ENCODE measurements at places on chromosomes 11 and 22. TPM values are rescaled to one million over a fixed set of nuclear protein-coding genes. Genes with fewer than 3 reads are reported as not detected.

- no peak overlapping the region for H3K4me3 ChIP-seq
- peaks cover 2% of the 10 kb centered on the region for H3K27me3 ChIP-seq
- H3K36me3 ChIP-seq: no peaks in the 10 kb centered on the region
- H3K27ac ChIP-seq: no peak overlapping the region
- no peaks in the 10 kb centered on the region for H3K4me1 ChIP-seq
- no peak for DNase-seq
Measured at GRCh38 chr11:75603791-75604736, 42.0 kb downstream of the SERPINH1 start.

GRCh38 chr22:42857845-42858481 lies 890 bp upstream of the ARFGAP3 start:
- no peak overlapping the region for H3K27ac ChIP-seq
- H3K36me3 ChIP-seq: peaks cover 3% of the 10 kb centered on the region
- peaks cover 50% of the 10 kb centered on the region for H3K4me1 ChIP-seq

- H3K27ac ChIP-seq: no peak overlapping the region
- no peaks in the 10 kb centered on the region for H3K27me3 ChIP-seq
- no peak overlapping the region for H3K4me3 ChIP-seq
- H3K4me1 ChIP-seq: no peaks in the 10 kb centered on the region
- no peaks in the 10 kb centered on the region for H3K36me3 ChIP-seq
Measured at GRCh38 chr22:18042685-18043084, 18.3 kb upstream of the MICAL3 start.

DNA sequence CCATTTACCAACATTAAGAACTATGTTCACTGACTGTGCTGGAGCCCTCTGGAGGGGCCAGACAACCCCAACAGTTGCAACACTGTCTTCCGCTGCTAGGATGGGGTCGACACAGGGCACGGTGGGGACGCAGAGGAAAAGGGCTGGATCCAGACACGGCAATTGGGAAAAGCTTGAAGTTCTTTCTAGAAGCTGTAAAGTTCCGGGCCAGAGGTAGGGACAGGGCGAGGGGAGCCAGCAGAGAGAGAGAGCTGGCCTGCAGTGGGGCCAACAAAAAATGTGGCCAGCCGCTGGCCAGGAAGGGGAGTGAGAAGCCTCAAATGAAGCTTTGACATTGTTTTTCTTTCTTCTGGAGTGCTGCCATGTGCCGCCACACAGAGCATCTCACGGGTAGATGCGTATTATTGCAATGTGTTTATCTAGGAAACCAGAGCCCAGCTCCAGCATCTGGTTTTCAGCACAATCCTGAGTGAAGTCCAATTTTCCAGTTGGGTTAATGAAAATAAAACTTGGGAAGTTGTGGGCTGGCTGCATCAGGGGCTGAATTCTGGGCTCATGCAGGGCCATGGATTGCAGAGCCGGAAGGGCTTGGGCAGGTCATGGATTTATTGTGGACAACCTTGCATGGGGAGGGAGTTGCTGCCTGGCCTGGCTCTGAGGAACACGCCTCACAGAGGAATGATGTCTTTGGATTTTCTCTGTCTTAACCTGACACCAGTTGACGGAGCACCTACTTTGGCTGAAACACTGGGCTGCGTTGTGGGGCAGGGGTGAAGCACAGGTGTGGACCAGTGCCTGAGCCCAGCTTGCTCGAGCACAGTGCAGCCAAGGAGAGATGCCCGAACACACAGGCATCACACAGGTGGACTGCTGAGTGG lies 67.6 kb upstream of the AMPD3 start:
- no peaks in the 10 kb centered on the region for H3K36me3 ChIP-seq
- no peaks in the 10 kb centered on the region for H3K27me3 ChIP-seq
- H3K4me3 ChIP-seq: no peak overlapping the region
- no peaks in the 10 kb centered on the region for H3K4me1 ChIP-seq
- no peak overlapping the region for H3K27ac ChIP-seq

DNA sequence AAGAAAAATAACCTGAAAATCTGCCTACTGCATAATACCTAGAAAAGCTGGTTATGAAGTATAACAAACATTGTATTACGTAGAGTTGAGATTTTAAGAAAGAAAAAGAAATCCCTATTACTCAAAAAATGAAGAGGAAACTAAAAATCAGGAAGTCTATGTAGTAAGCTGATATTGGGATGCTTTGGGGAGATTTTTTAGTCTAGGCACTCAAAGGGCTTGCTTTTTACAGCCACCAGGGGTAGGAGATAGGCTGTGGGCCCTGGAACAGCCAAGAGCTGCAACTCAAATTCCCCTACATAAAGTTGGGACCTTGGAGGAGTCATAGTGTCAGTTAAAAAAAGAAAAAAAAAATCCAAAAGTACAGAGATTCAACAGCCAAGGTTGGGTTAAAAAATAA lies 90.4 kb downstream of the RELT start:
- H3K4me3 ChIP-seq: no peak overlapping the region
- peaks cover 5% of the 10 kb centered on the region for H3K36me3 ChIP-seq
- no peaks in the 10 kb centered on the region for H3K27me3 ChIP-seq
- H3K27ac ChIP-seq: no peak overlapping the region
- no peak for DNase-seq
- H3K4me1 ChIP-seq: peaks cover 6% of the 10 kb centered on the region

- no peak for DNase-seq
- H3K4me1 ChIP-seq: peaks cover 4% of the 10 kb centered on the region
- H3K27me3 ChIP-seq: no peaks in the 10 kb centered on the region
- H3K36me3 ChIP-seq: peaks cover 2% of the 10 kb centered on the region
- no peak overlapping the region for H3K27ac ChIP-seq
Measured at GRCh38 chr22:18119409-18120110, 9.0 kb downstream of the TUBA8 start.

DNA sequence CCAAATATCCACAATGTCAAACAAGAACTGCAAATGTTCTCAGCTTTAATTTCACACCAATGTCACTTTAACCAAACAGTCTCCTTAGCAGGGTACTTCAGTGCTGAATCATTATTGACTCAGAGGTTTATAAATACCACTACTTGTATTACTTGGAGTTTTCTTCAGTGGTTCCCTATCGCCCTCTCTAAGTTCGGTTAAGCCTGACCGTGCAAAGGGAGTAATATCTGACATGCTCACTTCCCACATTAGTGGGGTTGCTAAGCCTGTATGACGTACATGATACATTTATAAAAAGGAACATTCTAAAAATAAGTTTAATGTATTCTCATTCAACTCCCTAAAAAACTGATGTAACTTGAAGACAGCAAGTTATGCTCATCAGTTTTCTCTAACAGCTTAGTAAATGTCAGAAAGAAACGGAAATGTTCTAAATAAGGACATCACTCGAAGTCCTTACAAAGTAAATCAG lies 93.1 kb upstream of the ZC3H12C start:
- H3K36me3 ChIP-seq: no peaks in the 10 kb centered on the region
- H3K4me1 ChIP-seq: no peaks in the 10 kb centered on the region
- peaks cover 22% of the 10 kb centered on the region for H3K27me3 ChIP-seq
- DNase-seq: peak; percentile 10

GRCh38 chr11:13772223-13773046 lies 104.0 kb downstream of the FAR1 start:
- H3K4me1 ChIP-seq: peaks cover 7% of the 10 kb centered on the region
- no peak overlapping the region for H3K27ac ChIP-seq
- H3K27me3 ChIP-seq: peaks cover 4% of the 10 kb centered on the region
- no peak overlapping the region for H3K4me3 ChIP-seq
- peak; percentile 79 for DNase-seq

The PIWIL4 gene
- 0.67 TPM for total RNA-seq

The C11orf71 gene
- total RNA-seq: 14.8 TPM

The TSSK2 gene
- not detected for total RNA-seq

Data from B cell (primary cell).